ENCODE measurements at places on chromosomes 12 and 14. TPM values are rescaled to one million over a fixed set of nuclear protein-coding genes. Genes with fewer than 3 reads are reported as not detected.

- peak overlapping the region; percentile 50 for H3K4me3 ChIP-seq
- peak overlapping the region; percentile 1 for H3K27ac ChIP-seq
- no peaks in the 10 kb centered on the region for H3K36me3 ChIP-seq
- H3K27me3 ChIP-seq: no peaks in the 10 kb centered on the region
Measured at GRCh38 chr12:110073049-110073831, 24.9 kb upstream of the C12orf76 start.

DNA sequence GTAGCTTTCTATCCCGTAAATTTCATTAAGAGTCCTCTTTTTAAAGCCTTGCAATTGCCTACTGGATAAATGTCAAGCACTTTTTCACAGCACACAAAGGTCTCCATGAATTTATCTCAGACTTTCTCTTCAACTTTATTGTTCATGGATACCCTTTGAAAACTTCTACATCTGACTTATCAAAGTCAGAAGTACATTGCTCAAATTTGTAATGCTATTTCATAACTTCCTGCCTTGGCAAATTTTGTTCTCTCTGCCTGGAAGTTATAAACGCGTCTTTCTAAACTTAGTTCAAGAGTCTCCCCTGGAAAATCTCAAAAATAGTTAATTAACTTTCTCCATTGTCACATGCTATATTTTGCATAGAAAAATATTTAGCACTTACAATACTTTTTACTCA, 55.9 kb upstream of the RERGL start:
- no peaks in the 10 kb centered on the region for H3K36me3 ChIP-seq
- H3K4me1 ChIP-seq: no peaks in the 10 kb centered on the region
- H3K27ac ChIP-seq: no peak overlapping the region
- no peak for DNase-seq
- H3K27me3 ChIP-seq: no peaks in the 10 kb centered on the region
- H3K4me3 ChIP-seq: no peak overlapping the region

TSPAN19 gene
- not detected for total RNA-seq

- H3K4me3 ChIP-seq: no peak overlapping the region
- no peaks in the 10 kb centered on the region for H3K4me1 ChIP-seq
- no peaks in the 10 kb centered on the region for H3K27me3 ChIP-seq
- H3K36me3 ChIP-seq: no peaks in the 10 kb centered on the region
- H3K27ac ChIP-seq: no peak overlapping the region
Measured at GRCh38 chr14:87113286-87113685, 879.7 kb downstream of the GALC start.

DNA sequence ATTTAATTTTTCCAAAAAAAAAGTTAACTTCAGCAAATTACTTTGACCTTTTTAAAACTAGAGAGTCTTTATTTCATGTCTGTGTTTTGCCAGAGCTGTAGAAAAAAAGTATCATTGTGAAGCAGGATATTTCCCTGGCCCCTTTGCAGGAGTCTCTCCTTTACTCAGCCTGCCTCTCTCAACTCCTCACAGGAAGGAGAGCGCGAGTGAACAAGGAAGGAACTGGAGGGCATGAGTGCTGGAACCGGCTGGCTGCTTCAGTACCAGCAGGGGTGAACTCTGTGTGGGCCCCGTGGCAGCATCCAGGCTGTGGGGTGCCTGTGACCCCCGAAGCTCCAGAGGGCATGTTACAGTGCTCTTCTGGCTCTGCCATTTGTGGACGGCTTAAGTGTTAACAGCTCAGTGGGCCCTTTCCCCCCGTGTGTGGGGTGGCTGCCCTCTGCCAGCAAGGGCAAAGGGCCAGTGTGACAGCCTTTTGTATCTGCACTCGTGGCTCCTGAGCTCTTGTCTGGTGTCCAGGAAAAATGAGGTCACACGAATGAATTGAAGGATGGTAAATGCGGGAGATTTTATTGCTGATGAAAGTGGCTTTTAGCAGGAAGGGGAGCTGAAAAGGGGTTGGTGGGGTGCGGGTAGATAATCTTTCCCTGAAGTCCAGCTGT, 76.6 kb upstream of the KCNH3 start:
- no peak overlapping the region for H3K4me3 ChIP-seq
- no peaks in the 10 kb centered on the region for H3K27me3 ChIP-seq
- no peak for DNase-seq

SLC25A3 gene
- total RNA-seq: 505 TPM

DNA sequence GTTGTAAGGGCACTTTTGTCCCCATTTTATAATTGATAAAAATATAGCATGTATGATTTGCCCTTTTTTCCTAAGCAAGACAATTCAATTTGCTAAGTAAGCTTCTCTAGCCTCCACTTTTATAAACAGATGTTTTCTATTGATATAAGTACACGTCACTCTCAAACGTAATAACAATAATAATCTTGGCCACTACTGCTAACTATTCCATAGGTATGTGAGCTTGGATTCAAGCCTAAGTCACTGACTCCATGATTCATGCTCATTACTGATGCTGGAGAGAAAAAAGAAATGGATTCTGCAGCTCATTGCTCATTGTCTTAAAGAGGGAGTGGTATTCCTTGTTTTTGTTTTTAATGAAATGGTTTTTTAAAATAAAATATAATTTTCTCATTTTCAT, 661.0 kb downstream of the GALC start:
- DNase-seq: no peak
- no peak overlapping the region for H3K4me3 ChIP-seq
- no peaks in the 10 kb centered on the region for H3K27me3 ChIP-seq
- H3K36me3 ChIP-seq: no peaks in the 10 kb centered on the region
- H3K27ac ChIP-seq: no peak overlapping the region

GRCh38 chr14:72796935-72797334, 97.0 kb downstream of the DPF3 start:
- no peak overlapping the region for H3K27ac ChIP-seq
- H3K36me3 ChIP-seq: no peaks in the 10 kb centered on the region
- no peaks in the 10 kb centered on the region for H3K27me3 ChIP-seq
- no peak for DNase-seq
- no peak overlapping the region for H3K4me3 ChIP-seq

DNA sequence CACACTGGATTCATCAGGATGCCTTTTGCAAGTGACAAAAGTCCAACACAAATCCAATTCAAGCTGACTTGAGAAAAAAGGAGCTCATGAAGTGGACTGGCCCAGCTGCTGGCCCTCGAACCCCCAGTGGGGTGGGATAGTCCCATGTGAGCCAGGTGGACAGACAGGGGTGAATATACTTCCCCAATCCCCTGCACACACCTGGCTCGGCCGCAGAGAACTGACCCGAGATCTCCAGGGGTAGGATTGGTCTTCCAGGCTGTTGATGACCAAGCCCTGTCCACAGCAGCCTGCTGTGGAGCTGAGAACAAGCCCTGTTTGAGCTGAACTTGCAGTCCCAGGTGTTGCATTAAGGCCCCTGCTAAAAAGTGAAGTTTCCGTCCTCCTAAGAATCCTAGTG, 56.2 kb downstream of the TPCN1 start:
- peaks cover 67% of the 10 kb centered on the region for H3K36me3 ChIP-seq
- H3K4me3 ChIP-seq: no peak overlapping the region
- H3K4me1 ChIP-seq: peaks cover 10% of the 10 kb centered on the region
- no peaks in the 10 kb centered on the region for H3K27me3 ChIP-seq
- no peak for DNase-seq
- no peak overlapping the region for H3K27ac ChIP-seq

- no peak overlapping the region for H3K4me3 ChIP-seq
- no peak overlapping the region for H3K27ac ChIP-seq
- H3K4me1 ChIP-seq: no peaks in the 10 kb centered on the region
- no peaks in the 10 kb centered on the region for H3K36me3 ChIP-seq
- H3K27me3 ChIP-seq: no peaks in the 10 kb centered on the region
Measured at GRCh38 chr14:59829469-59830337, 40.9 kb downstream of the RTN1 start.

GRCh38 chr12:32920506-32921085, 24.0 kb upstream of the PKP2 start:
- no peaks in the 10 kb centered on the region for H3K27me3 ChIP-seq
- no peak overlapping the region for H3K4me3 ChIP-seq
- DNase-seq: no peak
- H3K36me3 ChIP-seq: no peaks in the 10 kb centered on the region
- no peak overlapping the region for H3K27ac ChIP-seq
- no peaks in the 10 kb centered on the region for H3K4me1 ChIP-seq

GAPDH gene
- total RNA-seq: 2,666 TPM

GRCh38 chr12:219891-220352, 6.0 kb upstream of the SLC6A12 start:
- no peak for DNase-seq
- peaks cover 65% of the 10 kb centered on the region for H3K27me3 ChIP-seq
- no peak overlapping the region for H3K4me3 ChIP-seq
- no peaks in the 10 kb centered on the region for H3K4me1 ChIP-seq

DNA sequence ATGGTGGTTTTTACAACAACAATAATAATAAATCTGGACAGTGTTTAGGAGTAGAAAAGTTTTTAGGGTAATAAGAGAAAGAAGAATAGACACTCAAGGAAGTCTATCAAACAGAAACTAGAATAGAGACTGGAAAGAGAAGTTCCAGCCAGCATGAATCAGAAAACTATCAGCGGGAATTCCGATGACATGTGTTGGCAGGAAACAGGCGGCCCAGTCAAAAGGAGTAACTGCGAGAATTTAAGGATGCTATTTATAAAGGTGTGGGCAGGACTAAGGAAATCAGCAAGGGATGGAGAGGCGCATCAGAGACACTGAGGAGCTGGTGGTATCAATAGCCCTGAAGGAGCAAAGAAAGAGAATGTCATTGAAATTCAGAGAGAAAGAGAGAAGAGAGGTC, 89.9 kb downstream of the TBX5 start:
- no peak overlapping the region for H3K4me3 ChIP-seq
- H3K27me3 ChIP-seq: no peaks in the 10 kb centered on the region
- no peaks in the 10 kb centered on the region for H3K36me3 ChIP-seq
- H3K4me1 ChIP-seq: no peaks in the 10 kb centered on the region

DNA sequence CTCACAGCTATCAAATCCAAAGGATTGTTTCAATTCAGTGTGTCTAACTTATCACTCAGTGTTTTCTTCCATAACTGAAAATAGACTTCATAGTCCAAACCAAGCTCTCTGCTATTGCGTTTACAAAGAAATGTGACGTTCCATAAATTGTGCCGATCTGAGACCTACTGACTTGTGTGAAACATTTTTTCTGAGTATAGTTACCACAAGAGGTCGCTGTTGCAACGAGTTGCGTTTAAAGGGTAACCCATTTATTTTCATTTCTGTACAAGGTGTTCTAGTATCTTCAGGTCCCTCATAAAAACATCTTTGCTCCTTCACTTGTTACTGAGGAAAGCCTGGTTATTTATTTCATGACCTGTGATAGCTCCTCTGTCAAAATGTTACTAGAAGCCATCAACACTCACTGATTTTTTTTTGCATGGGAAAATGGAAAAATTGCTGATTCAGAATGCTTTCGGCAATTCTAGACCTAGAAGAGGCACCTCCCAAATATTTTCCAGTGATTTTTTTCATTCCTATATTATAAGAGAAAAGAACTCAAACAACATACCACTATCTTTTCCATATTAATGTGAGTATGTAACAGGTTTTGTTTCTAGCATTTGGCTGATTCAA, 60.9 kb upstream of the OR4E1 start:
- no peaks in the 10 kb centered on the region for H3K27me3 ChIP-seq
- no peaks in the 10 kb centered on the region for H3K4me1 ChIP-seq
- no peak for DNase-seq
- H3K27ac ChIP-seq: no peak overlapping the region

- peak overlapping the region; percentile 63 for H3K27ac ChIP-seq
- H3K4me3 ChIP-seq: no peak overlapping the region
- H3K4me1 ChIP-seq: peaks cover 9% of the 10 kb centered on the region
- no peak for DNase-seq
- peaks cover 22% of the 10 kb centered on the region for H3K36me3 ChIP-seq
- H3K27me3 ChIP-seq: no peaks in the 10 kb centered on the region
Measured at GRCh38 chr12:56590237-56590830, 39.8 kb downstream of the BAZ2A start.

DNA sequence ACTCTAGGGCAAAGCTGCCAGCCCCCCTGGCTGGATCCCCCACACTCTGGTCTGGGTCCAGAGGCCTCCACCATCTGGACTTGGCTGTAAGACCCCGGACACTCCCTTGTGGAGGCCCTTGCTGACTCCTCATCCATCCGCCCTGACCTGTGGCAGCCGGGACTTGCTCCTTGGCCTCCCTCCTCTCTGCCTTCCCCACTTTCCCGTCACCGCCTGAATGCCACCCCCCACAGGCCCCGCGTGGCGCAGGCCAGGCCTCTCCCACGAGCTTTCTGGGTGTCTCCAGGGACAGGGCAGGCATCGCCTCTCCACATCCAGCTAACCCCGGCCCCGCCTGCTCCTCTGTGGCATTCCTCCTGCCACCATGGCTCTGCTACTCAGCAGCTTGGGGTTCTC, 14.1 kb downstream of the JAG2 start:
- H3K4me1 ChIP-seq: peaks cover 11% of the 10 kb centered on the region
- H3K27ac ChIP-seq: peak overlapping the region; percentile 31

GRCh38 chr14:106083082-106083481, 556.7 kb downstream of the TMEM121 start:
- DNase-seq: no peak
- no peak overlapping the region for H3K27ac ChIP-seq
- H3K27me3 ChIP-seq: no peaks in the 10 kb centered on the region
- H3K4me3 ChIP-seq: no peak overlapping the region
- H3K36me3 ChIP-seq: no peaks in the 10 kb centered on the region

DNA sequence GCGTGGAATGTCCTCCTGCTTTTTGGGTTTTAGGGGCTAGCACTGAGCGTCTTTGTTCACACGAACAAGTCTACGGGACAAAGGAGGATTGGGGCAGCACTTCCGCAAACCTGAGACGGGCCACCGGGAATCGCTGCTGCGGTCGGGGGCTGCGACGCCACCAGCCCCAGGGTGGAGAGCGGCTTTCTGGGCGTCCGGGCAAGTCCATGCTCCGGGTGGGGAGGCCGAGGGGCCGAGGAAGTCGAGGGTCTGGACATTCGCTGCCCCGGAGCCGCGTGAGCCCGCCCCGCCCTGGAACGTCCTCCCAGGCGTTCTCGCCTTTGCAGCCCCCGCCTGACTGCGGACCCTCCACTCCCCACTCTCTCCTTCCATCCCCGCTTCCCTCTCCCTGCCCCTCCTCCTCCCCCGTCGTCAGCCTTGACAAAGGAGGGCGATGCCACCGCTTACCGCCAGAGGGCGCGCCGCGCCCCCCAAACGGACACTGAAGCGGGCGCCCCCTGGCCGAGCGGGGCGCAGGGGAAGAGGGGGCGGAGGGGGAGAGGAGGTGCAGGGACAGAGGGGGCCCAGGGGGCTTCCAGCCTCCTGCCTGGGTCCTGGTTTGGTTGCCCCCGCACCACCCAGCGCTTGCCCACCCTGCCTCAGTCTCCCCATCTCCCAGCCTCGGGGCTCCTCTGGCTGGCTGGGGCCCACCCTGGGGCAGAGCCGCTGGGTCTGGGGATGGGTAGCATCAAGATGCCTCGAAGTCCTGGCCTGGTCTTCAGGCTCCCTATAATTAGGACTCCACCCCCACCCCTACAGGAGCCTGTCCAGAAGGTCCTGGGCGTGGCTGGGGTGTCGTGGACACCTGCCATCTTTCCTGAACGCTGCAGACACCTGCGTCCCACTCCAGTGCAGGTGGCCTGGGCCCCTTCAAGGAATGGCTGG, 39.1 kb upstream of the INF2 start:
- H3K36me3 ChIP-seq: no peaks in the 10 kb centered on the region
- peaks cover 10% of the 10 kb centered on the region for H3K4me1 ChIP-seq
- no peaks in the 10 kb centered on the region for H3K27me3 ChIP-seq
- no peak overlapping the region for H3K27ac ChIP-seq
- peak overlapping the region; percentile 58 for H3K4me3 ChIP-seq

- no peak overlapping the region for H3K4me3 ChIP-seq
- no peaks in the 10 kb centered on the region for H3K27me3 ChIP-seq
- no peak for DNase-seq
Measured at GRCh38 chr12:31363416-31363809, 37.5 kb upstream of the SINHCAF start.

GRCh38 chr14:101480747-101481530, 80.4 kb upstream of the DIO3 start:
- H3K27me3 ChIP-seq: no peaks in the 10 kb centered on the region
- no peak overlapping the region for H3K27ac ChIP-seq
- peaks cover 24% of the 10 kb centered on the region for H3K4me1 ChIP-seq
